ENCODE measurements at places on chromosomes 12 and 14. TPM values are rescaled to one million over a fixed set of nuclear protein-coding genes. Genes with fewer than 3 reads are reported as not detected.

DNA sequence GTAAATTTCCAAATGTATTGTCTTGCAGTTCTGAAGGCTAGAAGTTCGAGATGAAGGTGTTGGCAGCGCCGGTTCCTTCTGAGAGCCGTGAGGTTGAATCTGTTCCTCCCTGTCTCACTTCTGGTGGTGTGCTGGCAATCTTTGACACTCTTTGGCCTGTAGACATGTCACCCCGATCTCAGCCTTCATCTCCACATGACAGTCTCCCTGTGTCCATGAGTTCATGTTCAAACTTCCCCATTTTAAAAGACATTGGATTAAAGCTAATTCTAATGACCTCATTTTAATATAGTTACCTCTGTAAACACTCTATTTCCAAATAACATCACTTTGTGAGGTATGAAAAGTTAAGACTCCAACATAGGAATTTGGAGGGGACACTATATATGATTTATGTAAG lies 4.1 kb upstream of the RBM19 start:
- DNase-seq: no peak

GRCh38 chr12:3792623-3793288 lies 39.8 kb upstream of the CRACR2A start:
- DNase-seq: no peak

Gene JPH4
- polyA plus RNA-seq: not detected

GRCh38 chr12:14741153-14741552 lies 44.8 kb upstream of the GUCY2C start:
- no peak for DNase-seq

GRCh38 chr12:100554608-100555077 lies 18.8 kb upstream of the GAS2L3 start:
- peak; percentile 72 for DNase-seq

GRCh38 chr12:125071456-125071855 lies 6.2 kb downstream of the AACS start:
- no peak for DNase-seq

GRCh38 chr12:110514363-110514762 lies 12.2 kb downstream of the RAD9B start:
- no peak for DNase-seq

DNA sequence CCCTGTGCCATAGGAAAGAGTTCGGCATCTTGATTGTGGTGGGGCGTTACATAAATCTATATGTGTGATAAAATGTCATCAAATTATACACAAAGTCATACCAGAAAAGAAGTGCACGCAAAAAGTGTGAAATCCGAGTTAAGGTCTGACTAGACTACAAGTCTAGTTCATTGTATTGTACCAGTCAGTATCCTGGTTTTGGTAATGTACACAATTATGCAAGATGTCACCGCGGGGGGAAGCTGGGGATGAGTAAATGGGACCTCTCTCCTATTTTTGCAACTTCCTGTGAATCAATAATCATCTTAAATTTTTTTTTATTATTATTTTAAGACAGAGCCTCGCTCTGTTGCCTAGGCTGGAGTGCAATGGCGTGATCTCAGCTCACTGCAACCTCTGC lies 43.2 kb upstream of the BCL11B start:
- no peak for DNase-seq

- no peak for DNase-seq
Measured at GRCh38 chr12:10101042-10101579, 2.3 kb upstream of the CLEC1A start.

Gene RECQL
- 28.0 TPM for polyA plus RNA-seq

Gene TSPAN19
- not detected for polyA plus RNA-seq

GRCh38 chr12:29534935-29535334 lies 37.4 kb upstream of the OVCH1 start:
- DNase-seq: no peak

DNA sequence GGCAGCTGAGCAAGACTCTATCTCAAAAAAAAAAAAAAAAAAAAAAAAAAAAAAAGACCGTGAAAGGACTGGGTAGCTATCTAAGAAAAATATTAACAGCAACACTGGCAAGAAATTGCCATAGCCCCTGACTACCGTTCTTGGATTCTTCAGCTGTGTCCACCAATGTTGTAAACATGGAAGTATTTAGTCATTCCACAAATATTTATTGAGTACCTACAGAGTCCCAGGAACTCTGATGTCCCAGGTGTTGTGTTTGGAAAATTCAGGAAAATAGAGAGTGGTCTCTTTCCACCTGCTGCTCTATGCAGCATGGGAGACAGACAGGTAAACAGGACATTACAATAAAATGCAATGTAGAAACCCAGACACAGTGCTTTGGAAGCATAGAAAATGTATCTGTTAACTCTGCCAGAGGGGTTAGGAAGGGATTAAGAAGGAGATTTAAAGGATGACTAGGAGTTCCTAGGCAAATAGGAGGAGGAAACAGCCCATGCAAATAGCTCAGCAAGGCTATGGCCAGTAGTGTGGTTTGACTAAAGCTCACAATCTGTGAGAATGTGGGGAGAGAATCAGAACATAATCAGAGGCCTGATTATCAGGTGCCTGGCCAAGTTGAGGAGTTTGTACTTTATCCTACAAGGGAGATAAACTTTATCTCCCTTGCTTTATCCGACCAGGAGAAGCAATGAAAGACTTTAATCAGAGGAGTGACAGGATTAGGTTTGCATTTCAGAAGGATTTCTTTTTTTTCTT lies 2.1 kb upstream of the DLST start:
- no peak for DNase-seq

- DNase-seq: no peak
Measured at GRCh38 chr12:113305281-113305856, 29.5 kb downstream of the SLC8B1 start.

Gene TMEM30B
- polyA plus RNA-seq: 0.24 TPM

- no peak for DNase-seq
Measured at GRCh38 chr14:70036665-70037064, 152.1 kb downstream of the SLC8A3 start.

- no peak for DNase-seq
Measured at GRCh38 chr12:47989023-47989417, 15.3 kb downstream of the COL2A1 start.

GRCh38 chr14:20857630-20858261 lies 33.4 kb upstream of the RNASE3 start:
- DNase-seq: no peak

DNA sequence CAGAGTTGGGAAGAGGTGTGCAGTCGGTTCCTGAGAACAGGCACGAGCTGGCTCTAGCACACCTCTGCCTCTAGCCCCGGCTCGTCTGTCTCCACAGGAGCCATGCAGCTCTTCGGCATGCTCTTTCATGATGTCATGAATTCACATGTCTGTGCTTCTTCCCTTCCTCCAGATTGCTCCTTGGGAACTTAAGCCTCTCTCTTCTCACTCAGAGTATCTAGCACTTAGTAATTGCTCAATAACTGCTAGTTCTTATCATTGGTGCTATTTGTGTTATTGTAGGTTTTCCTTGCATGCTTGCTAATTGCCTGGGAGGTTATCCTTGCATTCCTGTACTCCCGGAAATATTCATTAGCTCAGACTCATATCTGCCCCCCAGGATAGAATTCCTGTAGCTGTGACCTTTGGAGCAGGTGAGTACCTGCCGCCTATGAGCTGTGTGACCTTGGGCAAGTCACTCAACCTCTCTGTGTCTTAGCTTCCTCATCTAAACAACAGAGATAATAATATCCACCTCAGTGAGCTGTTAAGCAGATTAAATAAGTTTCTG lies 19.5 kb downstream of the FAM181A start:
- DNase-seq: no peak

DNA sequence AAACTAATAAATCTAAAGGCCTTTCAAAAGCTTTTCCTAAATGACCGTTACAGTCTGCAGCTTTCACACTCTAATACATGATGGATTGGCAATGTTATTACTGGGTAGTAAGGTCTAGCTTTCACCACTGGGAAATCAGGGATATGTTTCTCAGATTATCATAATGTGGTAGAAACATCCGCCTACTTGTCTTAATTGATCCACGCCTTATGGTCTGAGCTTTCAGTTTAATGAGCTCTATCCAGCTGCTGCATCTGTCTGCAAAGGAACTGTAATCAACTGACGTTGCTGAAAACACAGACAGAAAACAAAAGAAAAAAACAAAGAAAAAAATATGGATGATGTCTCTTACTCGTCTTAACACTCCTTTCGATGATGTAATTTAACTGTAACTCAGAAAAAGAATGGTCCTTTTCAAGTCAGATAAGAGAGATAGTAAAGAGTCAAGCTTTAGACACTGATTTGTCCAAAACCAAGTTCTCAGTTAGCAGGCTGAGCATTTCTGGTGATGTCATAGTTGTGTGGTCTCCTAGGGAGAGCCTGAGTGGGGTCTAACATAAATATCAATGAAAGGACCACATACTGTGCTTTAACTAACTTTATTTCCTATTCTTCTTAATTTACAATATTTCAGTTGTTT lies 85.9 kb downstream of the C2CD5 start:
- DNase-seq: no peak

DNA sequence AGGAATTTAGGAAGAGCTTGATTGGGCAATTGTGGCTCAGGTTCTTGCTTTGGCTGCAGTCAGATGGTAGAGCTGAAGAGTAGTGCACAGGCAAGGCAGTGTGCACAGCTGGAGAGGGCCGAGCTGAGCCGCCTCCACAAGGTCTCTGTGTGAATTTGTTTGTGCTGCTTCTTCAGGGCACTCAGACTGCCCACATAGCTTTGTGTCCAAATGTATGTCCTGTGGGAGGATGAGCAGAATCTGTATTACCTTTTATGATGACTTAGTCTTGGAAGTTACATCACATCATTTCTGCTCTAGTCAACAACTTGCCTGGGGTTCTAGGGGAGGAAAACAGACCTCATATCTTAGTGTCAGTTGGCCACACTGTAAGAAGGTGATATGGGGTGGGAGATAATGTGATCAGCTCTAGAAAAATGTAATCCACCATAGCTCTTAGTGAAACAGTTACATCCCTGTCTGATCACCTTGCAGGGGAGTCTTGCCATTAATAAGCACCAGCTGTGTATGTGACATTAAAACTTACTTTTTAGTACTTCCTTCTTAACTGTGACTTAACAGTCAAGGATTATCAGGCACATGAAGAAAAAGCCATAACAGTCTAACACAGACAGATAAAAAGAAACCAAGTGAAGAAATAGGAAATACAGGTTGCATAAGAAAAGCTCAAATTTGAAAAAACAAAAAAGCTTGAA lies 53.4 kb downstream of the RCOR1 start:
- DNase-seq: no peak

- DNase-seq: no peak
Measured at GRCh38 chr14:71589609-71590008, 342.6 kb upstream of the RGS6 start.

- DNase-seq: no peak
Measured at GRCh38 chr12:54358191-54358944, 5.9 kb downstream of the GPR84 start.

Gene MYH6
- polyA plus RNA-seq: not detected

DNA sequence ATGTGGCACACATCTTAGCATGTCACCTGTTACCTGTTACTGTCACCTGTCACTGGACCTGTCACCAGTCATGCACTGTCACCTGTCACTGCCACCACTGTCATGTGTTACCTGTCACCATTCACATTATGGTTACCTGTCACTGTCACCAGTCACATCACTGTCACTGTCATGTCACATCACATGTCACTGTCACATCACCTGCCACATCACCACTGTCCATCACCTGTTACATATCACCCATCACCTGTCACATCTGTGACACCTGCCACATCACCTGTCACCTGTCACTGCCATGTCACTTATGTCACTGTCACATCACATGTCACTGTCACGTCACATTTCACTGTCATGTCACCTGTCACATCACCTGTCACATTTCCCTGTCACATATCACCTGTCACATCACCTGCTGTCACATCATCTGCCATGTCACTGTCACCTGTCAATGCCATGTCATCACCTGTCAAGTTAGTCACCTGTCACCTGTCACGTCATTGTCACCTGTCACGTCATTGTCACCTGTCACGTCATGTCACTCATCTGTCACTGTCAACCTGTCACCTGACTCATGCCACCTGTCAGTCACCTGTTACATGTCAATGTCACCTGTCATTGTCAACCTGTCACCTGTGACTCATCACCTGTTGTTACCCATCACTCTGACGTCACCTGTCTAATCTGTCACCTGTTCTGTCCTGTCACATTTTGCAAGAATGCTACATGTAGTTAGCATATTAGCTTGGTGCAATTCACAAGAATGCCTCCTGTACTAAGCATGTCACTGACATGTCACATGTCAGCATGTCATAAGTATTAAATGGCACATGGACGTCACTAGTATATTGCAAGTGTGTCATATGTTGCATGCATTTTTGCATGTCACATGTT lies 29.0 kb upstream of the TESC start:
- no peak for DNase-seq

DNA sequence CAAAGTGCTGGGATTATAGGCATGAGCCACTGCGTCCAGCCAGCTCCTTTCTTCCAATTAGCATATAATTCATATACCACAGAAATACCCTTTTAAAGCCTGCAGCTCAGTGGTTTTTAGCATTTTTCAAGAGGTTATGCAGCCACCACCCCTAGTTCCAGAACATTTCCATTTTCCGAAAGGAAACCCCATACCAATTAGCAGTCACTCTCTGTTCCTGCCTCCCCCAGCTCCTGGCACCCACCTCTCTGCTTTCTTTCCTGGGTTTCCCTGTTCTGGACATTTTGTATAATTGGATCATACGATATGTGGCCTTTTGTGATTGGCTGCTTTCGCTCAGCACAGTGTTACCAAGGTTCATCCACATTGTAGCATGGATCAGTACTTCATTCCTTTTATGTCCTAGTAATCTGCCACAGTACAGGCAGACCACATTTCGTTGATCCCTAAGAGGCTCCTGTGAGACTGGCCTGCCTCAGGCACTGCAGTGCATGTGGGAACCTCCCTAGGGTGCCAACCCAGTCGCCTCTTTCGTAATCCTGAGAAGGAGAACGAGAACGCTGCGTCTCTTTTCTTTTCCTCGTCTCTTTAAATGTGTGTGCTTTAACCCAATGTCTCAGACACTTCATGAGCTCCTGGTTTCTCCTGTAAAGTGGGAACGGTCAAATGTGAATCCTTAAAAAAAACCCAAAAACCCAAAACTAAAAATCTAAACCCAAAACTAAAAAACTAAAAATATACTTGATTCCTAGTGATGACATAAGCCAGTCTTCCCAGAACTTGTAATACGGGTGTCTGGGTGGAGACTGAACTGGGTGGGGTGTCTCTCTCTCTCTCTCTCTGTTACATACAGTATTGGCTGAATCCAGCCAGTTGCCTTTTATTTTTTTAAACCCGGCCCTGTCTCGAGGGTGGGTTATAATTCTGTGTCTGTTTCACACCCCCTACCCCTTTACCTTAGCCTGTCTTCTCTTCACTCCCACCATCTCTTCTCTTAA lies 14.7 kb downstream of the AACS start:
- DNase-seq: no peak

- DNase-seq: no peak
Measured at GRCh38 chr12:104571328-104571727, 114.6 kb downstream of the CHST11 start.

- no peak for DNase-seq
Measured at GRCh38 chr12:71061451-71061850, 96.3 kb downstream of the TSPAN8 start.

All from AG04450 (cell line).